ENCODE measurements at places on chromosomes 6 and 20.

DNA sequence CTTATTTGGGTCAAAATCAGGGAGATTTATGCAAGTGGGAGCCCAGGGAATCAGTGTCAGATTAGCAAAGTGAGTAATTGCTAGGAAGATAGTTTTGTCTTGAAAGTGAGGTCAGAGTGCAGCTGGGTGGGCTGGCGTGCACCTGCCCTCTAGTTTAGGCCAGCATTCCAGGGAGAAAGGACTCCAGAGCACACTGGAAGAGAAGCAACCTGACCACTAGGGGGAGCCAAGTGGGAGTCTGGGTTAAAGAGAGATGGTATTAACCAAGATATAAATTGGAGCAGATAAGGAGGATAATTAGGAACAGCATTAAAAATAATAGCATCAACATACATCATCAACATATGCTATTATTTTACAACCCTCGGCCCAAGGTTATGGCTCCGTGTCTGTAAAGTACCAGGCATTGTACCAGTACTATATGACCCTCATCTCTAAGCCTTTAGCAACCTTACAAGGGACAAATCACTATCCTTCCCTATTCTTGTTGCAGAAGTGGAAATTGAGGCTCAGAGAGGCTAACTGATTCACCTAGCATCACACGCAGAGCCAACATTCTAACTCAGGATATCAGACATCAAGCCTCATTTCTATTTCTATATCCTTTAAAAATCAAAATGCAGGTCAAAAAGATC is 57.8 kb downstream of the SLC2A10 start:
- DNase-seq: peak; percentile 33

DNA sequence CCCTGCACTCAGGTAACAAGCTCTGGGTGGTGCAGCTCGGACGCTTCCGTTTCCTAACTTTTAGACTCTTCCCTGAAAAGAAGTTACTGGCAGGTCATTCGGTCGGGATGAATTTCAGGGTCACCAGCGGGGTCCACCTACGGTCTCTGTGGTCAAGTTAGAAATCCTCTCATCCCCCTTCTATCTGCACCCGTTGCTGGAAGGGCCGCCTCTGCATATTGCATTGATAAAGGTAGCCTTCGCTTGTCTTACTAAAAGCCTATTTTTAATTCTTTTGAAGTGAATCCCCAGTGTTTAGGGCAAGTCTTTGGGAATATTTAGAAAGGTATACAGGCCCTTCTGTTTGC is 47.3 kb downstream of the LRRN4 start:
- DNase-seq: no peak

GRCh38 chr6:55499591-55499990 is 79.4 kb downstream of the HMGCLL1 start:
- DNase-seq: no peak

DNA sequence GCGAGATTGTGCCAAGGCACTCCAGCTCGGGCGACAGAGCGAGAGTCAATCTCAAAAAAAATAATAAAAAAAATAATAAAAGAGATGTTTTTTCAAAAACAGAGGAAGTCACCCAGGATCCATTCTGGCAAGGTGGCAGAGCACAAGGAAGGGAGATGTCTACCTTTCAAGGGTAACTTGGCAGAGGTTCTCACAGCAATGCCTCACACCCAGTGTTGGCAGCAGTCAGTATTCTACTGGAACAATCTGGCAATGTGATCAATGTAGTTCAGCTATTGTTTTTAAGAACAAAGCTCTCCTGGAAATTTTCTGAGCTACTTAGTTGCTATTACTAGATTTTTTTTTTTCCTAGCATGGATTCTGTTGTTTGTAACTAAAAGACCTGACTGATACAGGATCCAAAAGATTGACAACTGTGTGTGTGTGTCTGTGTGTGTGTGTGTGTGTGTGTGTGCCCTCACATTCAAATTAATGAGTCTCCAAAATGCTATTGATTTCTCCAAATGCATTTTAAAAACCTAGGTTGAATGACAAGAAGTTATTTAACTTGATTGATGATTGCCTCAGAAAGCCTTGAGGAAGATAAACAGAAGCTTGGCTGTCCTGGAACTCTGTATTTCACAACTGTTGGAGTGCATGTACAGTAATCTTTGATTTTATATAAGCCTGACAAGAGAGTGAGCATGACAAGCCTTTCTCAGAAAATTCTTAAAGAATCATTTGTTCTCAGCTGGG is 114.1 kb upstream of the RREB1 start:
- DNase-seq: no peak

DNA sequence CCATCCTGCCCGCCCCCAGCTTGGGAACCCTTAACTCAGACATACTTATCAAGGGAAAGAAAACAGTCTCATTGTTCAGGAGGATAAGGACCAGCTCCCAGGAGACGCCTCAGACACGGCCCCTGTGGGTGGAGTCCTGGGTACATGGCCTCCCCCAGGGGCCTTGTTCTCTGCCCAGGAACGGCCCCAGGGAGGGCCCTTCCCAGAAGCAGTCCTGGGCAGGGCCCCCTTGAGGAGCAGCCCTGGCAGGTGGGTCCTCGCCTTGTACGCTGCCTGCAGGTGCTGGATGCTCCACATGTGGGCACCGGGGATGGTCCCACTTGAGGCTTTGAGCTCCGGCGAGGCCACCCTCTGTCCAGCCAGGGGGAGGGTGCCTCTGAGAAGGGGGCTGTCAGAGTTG is 4.5 kb upstream of the GATA5 start:
- no peak for DNase-seq

- DNase-seq: no peak
These were observed 187.9 kb upstream of the COL21A1 start for GRCh38 chr6:56435326-56435725.

DNA sequence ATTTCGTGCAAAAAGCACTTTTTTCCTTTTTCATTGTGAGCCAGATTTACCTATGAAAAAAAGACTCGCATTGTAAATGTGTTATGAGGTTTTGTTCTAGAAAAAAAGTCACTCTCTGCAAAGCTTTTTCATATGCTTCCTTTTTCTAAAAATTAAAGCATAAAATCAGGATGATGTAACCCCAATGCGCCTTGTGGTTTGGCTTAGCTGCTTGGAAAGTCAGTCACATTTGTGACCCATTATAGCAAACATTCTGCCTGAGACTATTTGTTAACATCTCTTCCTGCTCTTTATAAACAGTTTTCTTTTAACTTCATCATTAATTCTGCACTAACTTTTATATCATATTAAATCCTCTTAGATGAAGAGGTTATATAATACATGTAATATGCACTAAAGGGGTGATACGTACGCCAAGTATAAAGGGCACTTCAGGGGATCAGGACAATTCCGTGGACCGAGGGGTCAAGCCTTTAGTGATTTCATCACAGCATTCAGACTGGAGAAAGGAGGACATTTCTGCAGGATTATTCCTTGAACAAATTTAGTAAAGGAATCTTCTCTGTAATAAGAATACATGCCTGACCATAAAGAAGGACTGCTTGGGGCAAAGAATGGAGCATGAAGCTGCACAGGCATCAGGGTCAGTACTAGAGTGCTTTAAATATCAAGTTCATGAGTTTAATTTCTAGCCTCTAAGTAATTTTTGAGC is 48.1 kb upstream of the SMLR1 start:
- DNase-seq: no peak

DNA sequence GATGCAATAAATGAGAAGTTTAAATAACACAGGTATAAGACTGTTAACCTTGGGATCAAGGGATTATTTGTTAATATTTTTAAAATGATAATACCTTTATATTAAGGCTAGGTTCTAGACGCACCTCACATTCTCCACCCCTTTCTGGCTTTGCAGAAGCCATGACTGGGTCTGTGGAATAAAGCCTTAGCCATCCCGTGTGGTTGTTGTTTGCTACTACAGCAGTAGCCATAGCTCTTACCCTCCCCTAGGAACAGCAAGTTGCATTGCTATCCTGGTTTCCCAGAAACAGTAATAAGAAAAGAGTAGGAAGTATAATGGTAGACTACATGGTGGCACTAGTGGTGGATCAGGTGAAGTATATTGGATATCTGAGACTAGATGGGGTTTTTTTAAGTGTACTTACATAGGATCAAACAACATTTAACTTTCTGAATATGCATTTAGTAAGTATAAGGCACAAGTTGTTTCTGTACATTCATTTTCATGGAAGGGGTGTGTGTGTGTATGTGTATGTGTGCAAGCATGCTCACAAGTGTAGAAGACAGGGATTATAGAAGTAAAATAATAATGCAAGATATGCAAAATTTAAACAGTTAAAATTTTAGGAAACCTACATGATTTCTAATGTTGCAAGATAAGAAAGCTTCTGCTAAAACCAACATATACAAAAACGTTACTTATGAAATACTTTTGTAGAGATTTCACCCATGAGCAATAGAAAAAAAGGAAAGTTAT is 384.2 kb downstream of the PRKN start:
- DNase-seq: no peak

DNA sequence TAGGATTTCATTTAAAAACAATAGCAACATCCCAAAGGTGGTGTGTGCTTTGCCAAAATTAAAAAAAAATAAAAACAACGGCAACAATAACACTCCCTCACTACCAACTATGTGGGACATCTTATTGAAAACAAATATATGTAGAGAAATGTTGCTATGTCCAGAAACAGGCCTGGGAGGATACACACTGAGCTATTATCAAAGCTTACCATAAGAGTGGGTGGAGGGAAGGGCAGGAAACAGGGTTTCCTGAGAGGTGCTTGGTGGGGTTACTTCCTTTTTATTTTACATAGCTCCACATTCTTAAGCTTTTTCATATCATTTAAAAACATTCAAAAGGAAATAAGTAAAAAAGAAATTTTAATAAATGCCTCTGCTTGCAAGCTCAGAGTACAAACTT is 150.0 kb upstream of the RIPOR2 start:
- no peak for DNase-seq

DNA sequence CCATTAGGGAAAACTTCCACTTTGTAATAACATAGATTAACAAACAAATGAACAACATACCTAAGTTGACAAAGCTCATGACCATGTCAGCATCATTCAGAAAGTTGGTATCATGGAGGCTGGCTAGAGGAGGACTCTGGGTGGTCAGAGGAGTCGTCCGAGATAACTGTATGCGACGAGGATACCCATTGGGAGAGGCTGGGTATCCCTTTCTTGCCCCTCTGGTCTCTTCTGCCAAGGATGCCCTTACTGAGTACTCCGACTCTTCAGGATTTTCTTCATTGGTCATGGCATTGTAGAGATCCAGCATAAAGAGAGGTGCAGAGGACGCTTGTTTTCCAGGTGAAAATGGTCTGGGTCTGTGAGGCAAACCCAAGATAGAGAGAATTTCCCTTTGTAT is 1.1 kb downstream of the BMP5 start:
- no peak for DNase-seq

DNA sequence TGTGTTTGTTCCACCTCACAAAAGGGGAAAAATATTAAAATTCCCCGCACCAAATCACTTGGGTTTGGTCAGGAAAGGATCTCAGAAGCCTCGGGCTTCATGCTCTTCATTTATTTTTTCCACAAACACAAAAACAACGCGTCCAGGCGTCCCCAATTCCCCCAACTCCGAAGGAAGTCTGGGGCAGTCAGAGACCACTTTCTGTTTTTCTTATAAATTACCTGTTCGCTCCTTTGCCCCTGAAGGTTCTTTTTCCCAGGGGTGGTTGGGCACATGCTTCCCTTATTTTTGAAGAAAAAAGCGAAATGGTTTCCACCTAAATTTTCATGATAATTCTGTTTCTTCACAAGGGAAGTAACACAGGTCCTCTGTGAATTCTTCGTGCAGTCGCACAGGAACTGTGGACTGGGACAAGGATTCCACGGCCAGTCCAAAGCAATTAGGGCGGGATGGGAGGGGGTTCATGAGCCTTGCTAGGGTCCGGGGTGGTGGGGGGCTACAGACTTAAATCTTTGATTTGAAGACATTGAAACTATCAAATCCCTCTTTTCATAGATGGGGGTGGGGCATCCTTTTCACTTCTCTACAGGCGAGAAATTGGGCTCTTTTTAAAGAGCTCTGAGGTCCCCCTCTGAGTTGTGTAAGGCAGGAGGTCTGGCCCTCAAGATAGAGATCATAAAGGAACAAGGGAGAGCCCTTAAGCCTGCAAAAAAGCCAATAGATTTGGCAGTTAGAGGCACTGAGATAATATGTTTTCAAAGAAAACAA is 30.5 kb upstream of the HFE start:
- DNase-seq: peak; percentile 20

DNA sequence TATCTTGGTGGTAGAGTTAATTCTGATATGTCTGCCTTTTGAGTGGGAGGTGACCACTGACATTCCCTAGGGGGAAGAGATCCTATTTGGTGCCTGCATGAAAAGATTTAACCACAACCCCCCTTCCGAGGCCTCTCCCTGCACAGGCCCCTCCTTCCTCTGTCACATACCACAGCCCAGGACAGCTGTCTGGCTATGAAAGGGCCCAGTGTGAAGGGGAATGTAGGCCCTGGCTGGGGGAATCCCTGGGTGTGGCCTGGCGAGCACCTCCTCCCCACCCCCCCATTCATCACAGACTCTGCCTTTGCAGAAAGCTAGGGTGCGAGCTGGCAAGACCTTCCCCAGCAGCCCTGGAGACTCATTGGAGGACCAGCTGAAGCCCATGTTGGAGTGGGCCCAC is 27.4 kb upstream of the MAPRE1 start:
- DNase-seq: peak; percentile 40

GRCh38 chr20:48620507-48621375 is 207.1 kb downstream of the PREX1 start:
- DNase-seq: peak; percentile 88

DNA sequence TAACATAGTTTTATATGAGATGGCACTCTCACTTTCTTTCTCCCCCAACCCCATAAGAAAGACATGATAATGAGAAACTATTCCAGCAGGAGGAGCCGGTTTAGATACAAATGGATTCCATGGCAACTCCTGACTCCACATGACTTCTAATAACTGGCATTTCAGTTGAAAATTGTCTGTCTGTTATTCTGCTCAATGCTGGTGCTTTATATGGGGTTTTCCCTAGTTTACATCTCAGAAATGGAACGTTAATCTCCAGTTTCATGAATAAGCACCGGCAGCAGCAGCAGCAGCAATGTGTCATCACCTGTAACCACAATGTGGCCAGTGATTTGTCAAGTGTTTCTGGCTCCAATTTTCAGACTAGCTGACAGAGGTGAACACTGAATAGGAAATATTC is 8.0 kb upstream of the SIM1 start:
- DNase-seq: peak; percentile 57

DNA sequence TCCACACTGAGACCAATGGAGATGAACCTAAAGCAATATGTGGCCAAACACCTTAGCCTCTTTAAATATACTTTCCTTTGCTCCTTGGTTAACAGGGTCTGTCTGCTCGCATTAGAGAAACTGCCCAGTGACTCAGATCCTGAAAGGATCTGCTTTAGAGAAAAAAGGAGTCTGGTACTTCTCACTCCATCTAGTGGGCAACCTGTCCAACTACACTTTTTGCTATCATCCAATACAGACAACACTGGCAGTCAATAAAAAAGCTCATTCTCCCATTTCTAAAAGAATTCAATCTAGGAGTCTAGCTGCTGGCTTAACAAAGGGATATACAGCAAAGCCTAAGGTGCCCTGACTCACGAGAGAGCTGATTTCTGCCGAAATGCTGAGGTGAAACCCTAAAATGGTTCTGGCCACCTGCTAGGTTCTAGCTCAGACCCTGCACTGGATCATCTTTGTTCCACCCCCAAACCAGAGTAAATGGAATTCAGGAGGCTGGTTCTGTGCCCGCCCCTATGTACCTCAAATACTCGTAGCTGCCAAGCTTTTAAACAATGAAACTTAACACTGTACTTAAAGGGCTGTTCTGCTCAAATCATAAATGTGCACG is 11.5 kb downstream of the GNL1 start:
- no peak for DNase-seq
